ENCODE measurements at places on chromosomes 1 and 21.

DNA sequence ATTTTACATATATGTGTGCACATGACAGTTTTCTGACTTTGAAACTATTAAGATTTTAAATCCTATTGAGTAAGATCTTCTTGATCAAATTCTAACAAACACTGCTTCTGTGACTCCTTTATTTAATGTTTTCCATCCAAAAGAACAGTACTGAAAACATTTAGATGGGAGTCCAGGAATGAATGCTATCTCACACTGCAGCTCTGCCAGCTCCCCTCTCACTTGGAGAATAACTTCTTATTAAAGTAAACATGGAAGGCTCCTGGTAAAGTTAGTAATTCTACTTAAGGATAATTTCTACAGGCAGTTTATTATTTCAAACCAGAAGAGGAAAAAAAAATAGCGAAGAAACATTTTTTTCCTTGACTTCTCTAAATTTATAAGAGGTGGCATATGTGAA, 349.1 kb downstream of the DPYD start:
- no peak for DNase-seq

- peak; percentile 31 for DNase-seq
These were observed 263.6 kb downstream of the DUSP10 start for GRCh38 chr1:221478050-221478949.

- DNase-seq, result no peak
These were observed 57.8 kb downstream of the FOXO6 start for GRCh38 chr1:41418857-41419583.

GRCh38 chr1:184300446-184300845, 86.4 kb upstream of the C1orf21 start:
- no peak for DNase-seq

- no peak for DNase-seq
These were observed 59.2 kb downstream of the LHX9 start for GRCh38 chr1:197976368-197976767.

- no peak for DNase-seq
These were observed 3.0 kb upstream of the MDM4 start for GRCh38 chr1:204513117-204513716.

DNA sequence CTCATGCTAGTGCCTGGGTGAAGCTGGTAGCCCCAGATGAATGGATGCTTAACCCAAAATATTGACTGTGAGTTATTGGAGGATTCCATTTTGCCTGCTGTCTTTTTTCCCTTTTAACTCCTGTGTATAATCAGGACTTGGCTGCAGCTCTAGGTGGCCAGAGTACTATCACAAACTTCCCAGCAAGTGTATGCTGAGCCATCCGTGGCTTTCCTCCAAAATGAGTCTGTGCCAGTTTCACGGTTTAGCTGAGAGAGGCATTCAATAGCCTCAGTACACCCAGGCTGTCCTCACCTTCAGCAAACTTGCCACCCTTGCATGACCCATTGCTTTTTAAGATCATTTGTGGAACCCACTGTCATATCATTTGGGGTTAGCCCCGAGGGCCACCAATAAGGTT, 5.3 kb upstream of the DPT start:
- DNase-seq, result no peak

- DNase-seq, result no peak
These were observed 50.7 kb upstream of the PDE4B start for GRCh38 chr1:65741993-65742392.
